Ammon's horn (tissue), 1 donor: ENCODE measurements at places on chromosomes 2 and 18.

- DNase-seq = peak; percentile 56
Measured at GRCh38 chr18:37532917-37533316, 32.7 kb downstream of the CELF4 start.

GRCh38 chr2:97702731-97703470 is 10.5 kb upstream of the ZAP70 start:
- DNase-seq = no peak

DNA sequence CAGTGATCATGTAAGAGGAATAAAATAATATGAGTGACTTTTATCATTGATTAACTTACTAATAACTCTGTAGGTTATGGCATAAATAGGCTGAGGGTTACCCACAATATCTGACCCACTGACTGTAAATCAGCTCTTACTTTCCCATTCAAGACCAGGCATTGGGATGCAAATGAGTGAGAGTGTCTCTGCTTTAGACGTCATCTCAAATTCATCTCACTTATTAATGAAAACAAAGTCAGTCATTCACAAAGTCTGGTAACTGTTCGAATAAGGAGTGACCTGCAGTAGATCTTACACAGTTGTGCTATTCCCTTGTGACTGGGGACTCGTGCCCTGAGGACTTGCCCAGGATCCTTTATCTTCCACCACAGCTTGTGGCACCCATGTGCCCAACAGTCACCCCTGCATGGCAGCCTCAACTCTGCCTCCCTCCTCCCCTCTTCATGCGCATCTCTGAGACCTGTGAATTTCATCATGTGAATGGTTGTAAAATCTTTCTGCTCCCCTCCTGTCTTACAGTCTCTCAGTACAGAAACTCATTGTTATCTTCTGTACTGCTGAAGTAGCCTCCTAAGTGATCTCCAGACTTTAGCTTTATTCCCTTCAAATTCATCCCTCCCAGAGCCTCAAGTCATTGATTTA is 131.4 kb downstream of the ARHGAP28 start:
- DNase-seq = no peak

GRCh38 chr2:189285349-189285748 is 105.8 kb upstream of the COL5A2 start:
- DNase-seq = no peak

DNA sequence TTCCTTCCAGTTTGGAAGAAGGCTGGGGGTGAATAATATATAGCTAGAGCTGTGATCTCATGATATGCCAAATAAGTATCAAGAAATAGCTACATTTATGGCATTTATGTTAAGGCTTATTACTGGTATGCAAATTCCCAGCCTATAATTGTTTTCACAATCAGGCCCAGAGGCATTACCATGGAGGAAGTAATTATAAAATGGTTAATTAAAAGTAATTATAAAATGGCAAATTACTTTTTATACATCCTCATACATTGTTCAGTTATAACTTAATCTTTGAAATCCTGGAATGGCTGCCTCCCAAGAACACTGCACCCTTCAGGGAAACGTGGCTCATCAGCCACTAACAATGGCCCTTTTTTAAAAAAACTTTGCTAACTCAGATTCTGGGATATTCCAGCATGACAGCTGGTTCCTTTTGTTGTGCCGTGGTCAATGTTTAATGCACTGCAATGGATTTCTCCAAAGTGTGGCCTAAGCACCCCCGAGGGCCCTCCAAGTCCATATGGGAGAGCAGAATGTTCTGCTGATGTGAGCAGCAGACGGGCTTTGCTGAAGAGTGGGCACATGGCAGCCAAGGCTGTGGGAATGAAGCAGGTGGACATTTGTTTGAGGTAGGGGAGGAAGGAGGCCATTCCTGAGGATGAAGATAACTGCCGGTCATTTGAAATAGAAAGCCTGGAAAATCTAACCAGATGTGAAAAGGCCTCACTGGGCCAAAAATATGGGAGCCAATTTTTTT is 483.5 kb upstream of the GCFC2 start:
- DNase-seq = no peak

- no peak for DNase-seq
Measured at GRCh38 chr2:145806546-145806945, 1286.6 kb upstream of the ZEB2 start.

DNA sequence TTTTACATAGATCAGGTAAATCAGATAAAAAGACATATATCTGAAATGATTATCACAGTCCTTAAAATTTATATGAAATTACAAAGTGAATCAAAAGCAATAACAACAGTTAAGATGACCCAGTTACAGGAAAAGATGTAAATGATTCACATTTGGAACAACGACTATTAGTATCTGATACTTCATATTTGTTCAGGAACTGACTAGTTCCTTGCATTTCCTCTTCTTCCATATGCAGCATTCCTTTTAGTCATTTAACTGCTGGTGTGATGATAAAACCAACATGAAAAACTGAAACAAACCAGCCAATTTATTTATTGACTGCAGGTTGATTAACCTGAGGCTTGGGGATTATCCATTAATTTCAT is 75.2 kb downstream of the RBMS1 start:
- DNase-seq = no peak

GRCh38 chr2:118830881-118831280 is 16.6 kb downstream of the EN1 start:
- DNase-seq = no peak

DNA sequence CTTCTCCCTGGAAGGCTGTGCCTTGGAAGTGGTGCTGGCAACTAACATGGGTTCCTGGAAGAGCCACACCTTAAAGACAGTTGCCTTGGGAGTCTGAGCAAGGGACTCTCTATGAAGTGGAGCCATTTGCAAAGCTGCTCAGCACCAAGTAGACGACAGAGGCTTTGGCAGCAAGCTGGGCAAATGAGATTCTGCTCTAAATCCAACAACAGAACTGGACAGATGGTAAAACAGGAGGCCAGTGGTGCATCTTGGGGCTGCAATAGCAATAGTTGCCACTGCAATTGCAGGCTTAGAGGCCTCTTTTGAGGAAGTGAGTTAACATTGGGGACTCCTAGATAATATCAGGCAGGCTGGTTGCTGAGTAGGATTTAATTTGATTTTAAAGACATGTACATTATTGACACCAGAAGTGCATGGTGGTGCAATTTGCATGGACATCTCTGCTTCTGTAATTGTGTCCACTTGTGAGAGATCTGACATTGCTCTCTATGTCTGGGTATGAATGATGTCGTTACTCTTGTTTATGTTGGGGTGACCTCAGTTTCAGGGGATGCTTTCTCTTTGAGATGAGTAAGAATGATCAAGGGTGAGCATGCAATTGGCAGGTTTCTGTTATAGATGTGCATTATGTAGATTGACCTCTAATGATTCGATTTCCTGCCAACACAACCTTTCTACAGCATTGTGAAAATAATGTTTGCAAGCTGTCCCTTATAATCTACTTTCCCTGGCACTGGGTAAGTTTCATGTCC is 568.3 kb upstream of the MEX3C start:
- no peak for DNase-seq

- no peak for DNase-seq
Measured at GRCh38 chr2:11250400-11251196, 93.8 kb downstream of the ROCK2 start.

DNA sequence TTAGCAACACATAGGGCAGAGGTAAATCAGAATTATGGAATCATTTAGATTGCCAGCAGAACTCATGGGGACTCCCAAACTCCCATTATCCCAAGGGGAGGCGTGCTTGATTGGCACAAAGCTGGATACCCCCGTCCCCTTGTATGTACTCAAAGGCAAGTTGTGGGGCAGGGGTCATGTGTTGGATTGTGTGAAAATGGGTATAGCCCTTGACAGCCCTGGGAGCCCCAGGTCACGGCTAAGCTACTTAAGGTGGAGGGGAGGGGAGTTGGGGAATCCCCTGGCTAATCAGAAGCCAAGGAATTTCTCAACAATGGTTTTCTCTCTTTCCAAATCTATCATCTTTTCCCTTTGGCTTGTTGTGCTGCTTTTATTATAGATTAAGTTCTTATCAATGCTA is 32.7 kb downstream of the CLIP4 start:
- DNase-seq = no peak

DNA sequence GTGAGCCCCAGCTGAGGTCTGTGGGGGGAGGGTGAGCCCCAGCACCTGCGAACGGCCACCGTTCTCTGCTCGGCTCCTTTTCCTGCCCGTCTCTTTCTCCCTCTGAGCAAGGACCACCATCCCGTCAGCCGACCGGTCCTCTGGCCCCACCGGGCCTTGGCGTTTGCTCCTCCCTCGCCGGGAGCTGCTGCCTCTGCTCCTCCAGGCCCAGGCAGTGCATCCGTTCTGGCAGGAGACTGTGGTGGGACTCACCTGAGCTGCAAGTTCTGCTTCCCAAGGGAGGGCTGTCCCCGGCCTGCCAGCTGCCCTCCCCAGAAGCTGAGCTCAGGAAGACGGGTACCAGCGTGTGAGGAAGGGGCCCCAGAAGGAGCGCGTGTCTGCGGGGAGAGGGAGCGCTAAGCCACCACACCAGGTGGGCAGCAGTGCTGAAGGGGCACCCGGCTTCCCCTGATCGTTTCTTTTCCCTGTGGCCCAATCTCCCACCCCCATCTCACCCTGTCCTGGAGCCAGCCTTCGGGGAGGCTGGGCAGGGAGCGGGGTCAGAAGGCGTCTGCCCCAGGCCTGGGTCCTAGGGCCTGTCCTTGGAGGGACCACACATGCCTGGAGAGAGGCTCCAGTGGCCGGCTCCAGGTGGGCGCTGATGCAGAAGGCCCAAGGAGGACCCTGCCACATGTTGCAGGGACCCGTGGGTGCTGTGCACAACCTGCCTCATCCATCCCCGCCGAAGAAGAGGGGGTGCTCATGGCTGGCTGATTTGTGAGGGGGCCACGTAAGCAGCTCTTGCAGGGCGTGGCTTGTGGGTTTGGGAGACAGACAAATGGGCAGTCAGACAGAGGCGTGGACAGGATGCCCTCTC is 2.5 kb upstream of the RTP5 start:
- no peak for DNase-seq

GRCh38 chr2:63432373-63432772 is 155.9 kb downstream of the WDPCP start:
- DNase-seq = no peak

DNA sequence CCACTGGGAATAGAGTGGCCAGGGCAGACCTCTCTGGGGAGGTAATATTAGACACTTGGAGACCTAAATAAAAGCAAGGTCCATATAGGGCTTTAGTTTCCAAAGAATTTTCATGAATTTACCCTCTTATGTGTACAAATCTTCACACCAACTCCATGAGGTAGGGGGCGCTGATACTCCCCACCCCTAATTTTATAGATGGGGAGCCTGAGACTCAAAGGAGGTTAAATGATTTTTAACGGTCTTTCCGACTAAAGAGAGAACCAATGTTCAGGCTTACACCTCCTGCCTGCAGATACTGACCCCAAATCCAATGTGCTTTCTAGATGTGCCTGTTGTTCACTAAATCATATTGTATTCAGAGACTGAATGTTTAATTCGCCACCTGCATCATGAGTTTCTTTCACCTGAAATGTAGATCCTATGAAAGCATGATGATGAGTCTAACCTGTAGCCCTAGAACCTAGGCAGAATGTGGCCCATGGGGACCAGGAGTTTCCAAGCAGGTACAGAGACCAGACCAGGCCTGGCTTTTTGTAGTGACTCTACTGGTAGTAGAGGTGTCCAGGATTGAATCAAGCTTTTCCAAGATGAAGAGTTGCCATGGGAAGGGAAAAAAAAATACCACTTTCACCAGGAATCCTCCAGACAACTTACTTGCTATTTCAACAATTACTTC is 16.8 kb upstream of the PAX3 start:
- DNase-seq = no peak

DNA sequence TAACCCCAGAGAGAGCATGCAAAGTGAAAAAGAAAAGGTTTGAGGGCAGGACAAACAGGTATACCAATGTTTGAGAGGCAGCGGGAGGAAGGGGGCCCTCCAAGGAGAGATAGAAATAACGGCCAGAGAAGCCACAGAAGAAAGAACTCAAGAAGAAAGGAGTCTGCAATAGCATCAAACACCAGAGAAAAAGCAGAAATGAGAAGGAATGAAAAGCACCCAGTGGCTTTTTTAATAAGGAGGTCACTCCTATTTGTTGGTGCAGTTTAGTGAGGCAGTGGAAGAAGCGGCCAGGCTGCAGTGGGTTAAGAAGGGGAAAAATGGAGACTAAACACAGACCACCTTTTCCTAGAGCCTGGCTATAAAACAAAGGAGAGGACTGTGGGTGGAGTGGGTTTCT is 177.2 kb downstream of the THADA start:
- DNase-seq = no peak
